ENCODE measurements at places on chromosomes 2 and 18. TPM values are rescaled to one million over a fixed set of nuclear protein-coding genes. Genes with fewer than 3 reads are reported as not detected.

The FSHR gene
- total RNA-seq: not detected

The ACMSD gene
- not detected for total RNA-seq

The GAL3ST2 gene
- 0.58 TPM for total RNA-seq

The MBD1 gene
- 106 TPM for total RNA-seq

The SLC8A1 gene
- 0.25 TPM for total RNA-seq

- DNase-seq: no peak
Observed at GRCh38 chr2:121093692-121094091, 191.3 kb downstream of the TFCP2L1 start.

- no peak for DNase-seq
Observed at GRCh38 chr2:37858725-37859267, 66.3 kb upstream of the RMDN2 start.

- DNase-seq: no peak
Observed at GRCh38 chr2:184162426-184162825, 435.9 kb upstream of the ZNF804A start.

- no peak for DNase-seq
Observed at GRCh38 chr18:23213200-23213599, 77.9 kb downstream of the CABLES1 start.

GRCh38 chr2:27800856-27801255 lies 29.3 kb downstream of the MRPL33 start:
- DNase-seq: no peak

GRCh38 chr18:59715966-59716369 lies 18.7 kb upstream of the CCBE1 start:
- DNase-seq: no peak

GRCh38 chr2:84701880-84702279 lies 179.0 kb downstream of the TRABD2A start:
- DNase-seq: no peak

DNA sequence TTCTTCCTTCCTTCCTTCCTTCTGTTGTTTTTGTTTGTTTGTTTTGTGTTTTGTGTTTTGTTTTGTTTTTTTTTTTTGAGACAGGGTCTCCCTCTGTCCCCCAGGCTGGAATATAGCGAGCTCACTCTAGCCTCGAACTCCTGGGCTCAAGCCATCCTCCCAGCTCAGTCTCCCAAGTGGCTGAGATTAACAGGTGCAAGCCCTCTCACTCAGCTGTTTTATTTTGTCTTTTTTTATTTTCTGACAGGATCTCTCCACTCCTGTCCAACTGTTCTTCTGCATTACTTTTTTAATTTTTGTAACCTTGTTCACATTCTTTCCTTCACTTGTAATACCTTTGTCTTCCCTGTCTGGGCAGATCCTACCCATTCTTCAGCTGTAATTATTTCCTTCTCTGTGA lies 23.6 kb downstream of the MAP3K20 start:
- DNase-seq: no peak

GRCh38 chr2:68435615-68436014 lies 31.5 kb downstream of the FBXO48 start:
- DNase-seq: no peak

- DNase-seq: no peak
Observed at GRCh38 chr2:239025096-239025801, 177.4 kb downstream of the TWIST2 start.

DNA sequence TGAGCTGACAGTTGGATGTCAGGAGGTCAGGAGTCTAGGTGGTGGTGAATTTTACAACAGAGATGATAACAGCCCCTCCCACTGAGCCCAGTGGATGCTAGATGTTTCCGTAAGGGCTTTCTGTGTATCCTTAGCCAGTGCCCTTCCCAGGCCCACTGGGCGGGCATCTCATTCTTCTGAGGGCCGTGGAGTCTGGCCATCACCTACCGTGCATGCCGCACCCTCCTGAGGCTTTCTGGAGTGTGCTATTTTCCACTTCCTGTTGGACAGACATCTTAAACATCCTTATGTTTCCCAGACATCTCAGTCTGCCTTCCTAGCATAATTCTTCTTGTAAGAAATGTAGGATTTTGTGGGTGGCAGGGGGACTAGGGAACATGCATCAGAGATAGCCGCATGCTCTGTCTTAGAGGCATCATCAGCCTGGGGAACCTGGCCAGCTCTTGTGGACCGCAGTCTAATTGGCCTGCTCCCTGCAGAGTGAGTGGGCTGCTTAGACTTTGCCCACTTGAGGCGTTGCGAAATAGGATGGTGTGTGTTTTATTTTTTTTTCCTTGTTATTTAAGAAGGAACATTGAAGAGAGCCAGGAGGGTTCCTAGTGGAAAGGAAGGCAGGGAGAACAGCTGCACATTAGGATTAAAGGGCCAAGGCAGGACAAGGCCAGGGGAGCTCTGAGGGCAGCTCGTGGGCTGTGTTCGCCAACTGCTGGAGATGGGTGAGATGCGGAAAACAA lies 135.8 kb downstream of the SH3RF3 start:
- no peak for DNase-seq
